Panc1 (cell line): ENCODE measurements at places on chromosomes 1 and 21. TPM values are rescaled to one million over a fixed set of nuclear protein-coding genes. Genes with fewer than 3 reads are reported as not detected.

The LCE2B gene
- not detected for total RNA-seq

- DNase-seq = no peak
- no peak overlapping the region for H3K4me3 ChIP-seq
- no peak overlapping the region for H3K27ac ChIP-seq
- no peaks in the 10 kb centered on the region for H3K36me3 ChIP-seq
- H3K4me1 ChIP-seq = no peaks in the 10 kb centered on the region
- H3K27me3 ChIP-seq = no peaks in the 10 kb centered on the region
These were observed 171.5 kb upstream of the PTBP2 start for GRCh38 chr1:96550061-96550460.

The LCE2C gene
- total RNA-seq = not detected

The KRTAP11-1 gene
- total RNA-seq = not detected

GRCh38 chr21:24160528-24160927 lies 1446.8 kb downstream of the MRPL39 start:
- no peaks in the 10 kb centered on the region for H3K27me3 ChIP-seq
- H3K4me1 ChIP-seq = no peaks in the 10 kb centered on the region
- H3K36me3 ChIP-seq = no peaks in the 10 kb centered on the region
- H3K27ac ChIP-seq = no peak overlapping the region

The ID3 gene
- 39.6 TPM for total RNA-seq

- 0 out of 2 replicates have a peak, but pooled peaks cover 2% of the 10 kb centered on the region for H3K27me3 ChIP-seq
- DNase-seq = peak; percentile 22
- H3K36me3 ChIP-seq = no peaks in the 10 kb centered on the region
- no peak overlapping the region for H3K4me3 ChIP-seq
- no peak overlapping the region for H3K27ac ChIP-seq
These were observed 119.7 kb downstream of the HHAT start for GRCh38 chr1:210448297-210448892.

- no peak overlapping the region for H3K4me3 ChIP-seq
- no peak for DNase-seq
- no peaks in the 10 kb centered on the region for H3K27me3 ChIP-seq
These were observed 29.2 kb downstream of the DNASE2B start for GRCh38 chr1:84427250-84428188.

DNA sequence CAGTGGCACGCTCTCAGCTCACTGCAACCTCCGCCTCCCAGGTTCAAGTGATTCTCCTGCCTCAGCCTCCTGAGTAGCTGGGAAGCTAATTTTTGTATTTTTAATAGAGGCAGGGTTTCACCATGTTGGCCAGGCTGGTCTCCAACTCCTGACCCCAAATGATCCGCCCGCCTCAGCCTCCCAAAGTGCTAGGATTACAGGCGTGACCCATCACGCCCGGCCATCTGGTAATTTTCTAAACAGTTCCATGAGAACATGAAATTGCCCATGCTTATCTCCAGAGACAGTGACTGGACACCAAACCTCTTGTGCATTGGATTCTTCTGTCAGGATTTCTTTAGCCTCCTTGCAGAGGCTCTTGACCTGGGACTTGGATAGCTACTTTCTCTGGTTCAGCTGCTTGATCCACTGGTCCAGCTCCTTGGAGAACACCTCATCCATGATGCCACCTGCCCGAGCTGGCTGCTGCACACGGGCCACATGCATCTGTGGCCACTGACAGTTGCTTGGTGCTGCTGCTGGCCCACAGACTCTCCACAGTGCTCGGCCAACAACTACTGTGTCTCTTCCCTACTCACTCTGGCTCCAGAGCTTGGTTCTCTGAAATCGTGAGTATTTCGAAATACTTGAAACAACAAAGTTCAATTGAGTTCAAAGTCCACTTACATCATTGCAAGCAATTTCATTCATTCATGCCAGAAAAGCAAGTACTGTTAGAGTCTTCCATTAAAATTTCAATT lies 40.0 kb upstream of the CTPS1 start:
- peak overlapping the region; percentile 10; the same call in 1 of the 2 replicates for H3K27ac ChIP-seq
- no peaks in the 10 kb centered on the region for H3K27me3 ChIP-seq
- H3K4me1 ChIP-seq = 0 out of 2 replicates have a peak, but pooled peaks cover 4% of the 10 kb centered on the region
- H3K36me3 ChIP-seq = no peaks in the 10 kb centered on the region
- H3K4me3 ChIP-seq = no peak overlapping the region

- H3K27me3 ChIP-seq = no peaks in the 10 kb centered on the region
- no peak for DNase-seq
- no peaks in the 10 kb centered on the region for H3K4me1 ChIP-seq
- no peak overlapping the region for H3K27ac ChIP-seq
- no peak overlapping the region for H3K4me3 ChIP-seq
These were observed 34.0 kb downstream of the GLIS1 start for GRCh38 chr1:53704804-53705445.

DNA sequence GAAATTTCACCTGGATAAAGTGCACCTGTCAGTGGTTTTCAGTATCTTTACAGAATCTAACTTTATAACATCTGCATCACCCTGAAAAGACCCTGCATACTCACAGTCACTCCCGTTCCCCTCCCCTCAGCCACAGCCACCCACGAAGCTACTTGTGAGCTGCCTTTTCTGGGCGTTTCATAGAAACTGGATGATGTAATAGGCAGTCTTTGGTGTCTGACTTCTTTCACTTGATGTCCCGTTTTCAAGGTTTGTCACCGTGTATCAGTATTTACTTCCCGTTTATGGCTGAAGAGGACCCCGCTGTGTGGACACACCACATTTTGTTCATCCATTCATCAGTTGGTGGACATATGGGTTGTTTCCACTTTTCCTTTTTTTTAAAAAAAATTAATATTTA lies 47.8 kb upstream of the LRRC3 start:
- H3K4me1 ChIP-seq = no peaks in the 10 kb centered on the region
- no peaks in the 10 kb centered on the region for H3K36me3 ChIP-seq
- H3K27ac ChIP-seq = no peak overlapping the region
- H3K4me3 ChIP-seq = no peak overlapping the region
- no peaks in the 10 kb centered on the region for H3K27me3 ChIP-seq

GRCh38 chr1:21468599-21468998 lies 28.7 kb downstream of the NBPF3 start:
- H3K4me3 ChIP-seq = no peak overlapping the region
- no peak overlapping the region for H3K27ac ChIP-seq
- H3K27me3 ChIP-seq = no peaks in the 10 kb centered on the region
- H3K4me1 ChIP-seq = no peaks in the 10 kb centered on the region

DNA sequence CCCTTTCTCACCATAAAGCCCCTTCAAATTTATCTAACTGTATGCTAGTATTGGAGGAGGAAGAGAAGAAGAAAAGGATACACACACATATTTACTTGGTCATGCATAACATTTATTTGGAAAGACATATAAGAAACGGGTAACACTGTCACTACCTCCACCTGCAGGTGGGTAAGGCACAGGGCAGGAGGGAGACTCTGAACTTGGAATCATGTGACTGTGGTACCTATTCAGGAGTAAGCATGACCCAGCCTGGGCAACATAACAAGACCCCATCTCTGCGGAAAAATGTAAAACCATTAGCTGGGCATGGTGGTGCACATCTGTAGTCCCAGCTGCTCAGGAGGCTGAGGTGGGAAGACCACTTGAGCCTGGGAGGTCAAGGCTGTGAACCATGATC lies 1.4 kb upstream of the PADI6 start:
- no peaks in the 10 kb centered on the region for H3K36me3 ChIP-seq
- no peak overlapping the region for H3K4me3 ChIP-seq
- DNase-seq = no peak
- peaks cover 4% of the 10 kb centered on the region for H3K4me1 ChIP-seq
- no peak overlapping the region for H3K27ac ChIP-seq
- no peaks in the 10 kb centered on the region for H3K27me3 ChIP-seq

The RIPPLY3 gene
- 1.2 TPM for total RNA-seq

The FCER1A gene
- not detected for total RNA-seq

The CR1L gene
- total RNA-seq = not detected

- H3K36me3 ChIP-seq = no peaks in the 10 kb centered on the region
- no peak overlapping the region for H3K4me3 ChIP-seq
- H3K27ac ChIP-seq = no peak overlapping the region
- no peaks in the 10 kb centered on the region for H3K27me3 ChIP-seq
- no peak for DNase-seq
These were observed 102.3 kb downstream of the RPE65 start for GRCh38 chr1:68347415-68347814.

The SLC2A5 gene
- total RNA-seq = 0.26 TPM

- no peaks in the 10 kb centered on the region for H3K36me3 ChIP-seq
- H3K27me3 ChIP-seq = no peaks in the 10 kb centered on the region
- no peak for DNase-seq
- H3K4me1 ChIP-seq = no peaks in the 10 kb centered on the region
- H3K4me3 ChIP-seq = no peak overlapping the region
- H3K27ac ChIP-seq = no peak overlapping the region
These were observed 13.6 kb downstream of the FAM177B start for GRCh38 chr1:222750651-222751050.

DNA sequence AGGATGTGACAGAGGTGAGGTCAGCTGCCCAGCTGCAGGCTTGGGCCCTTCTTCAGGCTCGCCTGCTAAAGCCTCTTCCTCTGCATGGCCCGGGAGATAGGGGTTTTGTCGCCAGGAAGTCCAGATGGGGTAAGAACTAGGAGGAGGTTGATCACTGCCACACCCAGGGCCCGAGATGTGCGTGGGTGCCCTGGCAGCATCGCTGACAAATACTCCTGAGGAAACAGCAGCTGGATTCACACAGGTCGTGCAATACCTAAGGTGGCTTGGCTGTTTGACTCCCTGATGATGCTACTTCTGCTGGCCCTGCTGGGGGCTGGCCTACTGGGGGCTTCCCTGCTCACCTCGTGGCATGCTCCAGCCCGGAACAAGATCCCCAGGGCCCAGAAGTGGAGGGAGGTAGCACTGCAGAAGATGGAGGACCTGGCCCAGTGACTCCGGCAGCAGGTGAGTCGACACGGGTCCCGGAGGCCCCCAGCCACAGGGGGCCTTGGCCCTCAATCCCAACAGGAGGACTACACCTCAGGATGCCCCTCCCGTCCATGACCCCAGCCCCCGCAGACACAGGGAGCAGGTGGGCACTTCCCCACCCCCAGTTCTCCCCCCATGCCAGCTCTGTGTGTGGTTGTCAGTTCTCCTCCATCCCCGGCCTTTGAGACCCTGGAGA lies 29.6 kb downstream of the FAAH start:
- no peaks in the 10 kb centered on the region for H3K27me3 ChIP-seq
- DNase-seq = no peak
- H3K36me3 ChIP-seq = no peaks in the 10 kb centered on the region
- H3K27ac ChIP-seq = no peak overlapping the region
- H3K4me3 ChIP-seq = no peak overlapping the region

DNA sequence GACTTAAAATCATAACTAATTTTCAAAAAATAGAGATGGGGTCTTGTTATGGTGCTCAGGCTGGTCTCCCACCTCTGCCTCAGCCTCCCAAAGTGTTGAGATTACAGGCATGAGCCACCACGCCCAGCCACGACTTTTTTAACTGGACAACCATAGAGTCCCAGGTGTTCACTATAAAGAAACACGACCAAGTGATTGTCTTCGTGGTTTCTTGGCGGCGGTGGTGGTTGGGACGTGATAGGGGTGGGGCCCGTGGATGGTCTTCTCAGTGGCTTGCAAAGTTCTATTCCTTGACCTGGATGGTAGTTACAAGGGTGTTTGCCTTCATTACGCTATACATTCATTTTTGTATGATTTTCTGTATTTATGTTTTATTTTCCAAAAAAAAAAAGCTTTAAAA lies 34.6 kb upstream of the COX20 start:
- no peak overlapping the region for H3K27ac ChIP-seq
- no peaks in the 10 kb centered on the region for H3K36me3 ChIP-seq
- no peaks in the 10 kb centered on the region for H3K27me3 ChIP-seq
- H3K4me3 ChIP-seq = no peak overlapping the region

GRCh38 chr1:237838904-237839534 lies 51.7 kb downstream of the ZP4 start:
- H3K4me3 ChIP-seq = no peak overlapping the region
- H3K27me3 ChIP-seq = no peaks in the 10 kb centered on the region
- H3K4me1 ChIP-seq = no peaks in the 10 kb centered on the region
- no peak overlapping the region for H3K27ac ChIP-seq
- DNase-seq = no peak
- H3K36me3 ChIP-seq = no peaks in the 10 kb centered on the region

The CNKSR1 gene
- 13.7 TPM for total RNA-seq

GRCh38 chr1:165877940-165878556 lies 50.6 kb downstream of the UCK2 start:
- no peak overlapping the region for H3K4me3 ChIP-seq
- peaks cover 2% of the 10 kb centered on the region; the same call in 1 of the 2 replicates for H3K4me1 ChIP-seq
- H3K27ac ChIP-seq = no peak overlapping the region
- no peaks in the 10 kb centered on the region for H3K27me3 ChIP-seq
- H3K36me3 ChIP-seq = no peaks in the 10 kb centered on the region

DNA sequence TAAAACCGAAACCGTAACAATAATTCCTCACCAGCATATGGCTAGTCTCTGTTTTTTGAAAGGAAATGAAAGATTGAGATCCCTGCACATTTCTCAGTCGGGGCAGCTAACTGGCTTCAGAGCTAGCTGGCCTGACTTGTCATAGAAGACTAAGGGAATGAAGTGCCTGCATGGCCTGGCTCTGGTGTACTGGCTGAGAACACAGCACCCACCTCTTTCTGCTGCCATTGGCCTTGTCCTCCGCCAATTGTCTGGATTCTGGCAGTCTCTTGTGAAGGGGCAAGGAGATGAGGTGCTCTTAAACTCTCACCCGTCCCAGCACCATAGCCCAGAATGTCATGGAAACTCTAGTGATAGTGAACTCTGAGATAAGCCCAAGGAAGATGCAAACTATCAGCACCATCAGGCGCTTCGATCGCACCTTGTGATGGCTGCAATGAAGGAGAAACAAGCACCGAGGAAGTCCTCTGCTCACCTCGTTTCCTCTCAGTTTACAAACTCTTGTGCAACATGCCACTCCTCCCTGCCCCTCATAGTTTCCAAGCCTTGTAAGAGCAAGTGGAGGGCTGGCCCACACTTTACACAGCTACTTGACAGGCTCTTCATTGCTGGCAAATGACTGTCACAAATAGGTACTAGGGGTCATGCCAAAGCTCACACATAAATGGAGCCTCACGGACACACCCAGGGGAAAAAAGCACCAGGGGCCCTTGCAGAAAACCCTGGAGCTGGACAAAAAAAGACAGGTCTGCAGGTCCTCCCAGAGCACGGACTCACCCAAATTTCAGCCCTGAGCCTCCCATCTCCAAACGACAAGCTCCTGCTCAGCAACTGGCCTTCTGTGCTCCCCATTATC lies 16.4 kb downstream of the INPP5B start:
- H3K36me3 ChIP-seq = no peaks in the 10 kb centered on the region
- DNase-seq = no peak
- H3K4me1 ChIP-seq = peaks cover 21% of the 10 kb centered on the region
- no peaks in the 10 kb centered on the region for H3K27me3 ChIP-seq
- H3K27ac ChIP-seq = peak overlapping the region; percentile 76

DNA sequence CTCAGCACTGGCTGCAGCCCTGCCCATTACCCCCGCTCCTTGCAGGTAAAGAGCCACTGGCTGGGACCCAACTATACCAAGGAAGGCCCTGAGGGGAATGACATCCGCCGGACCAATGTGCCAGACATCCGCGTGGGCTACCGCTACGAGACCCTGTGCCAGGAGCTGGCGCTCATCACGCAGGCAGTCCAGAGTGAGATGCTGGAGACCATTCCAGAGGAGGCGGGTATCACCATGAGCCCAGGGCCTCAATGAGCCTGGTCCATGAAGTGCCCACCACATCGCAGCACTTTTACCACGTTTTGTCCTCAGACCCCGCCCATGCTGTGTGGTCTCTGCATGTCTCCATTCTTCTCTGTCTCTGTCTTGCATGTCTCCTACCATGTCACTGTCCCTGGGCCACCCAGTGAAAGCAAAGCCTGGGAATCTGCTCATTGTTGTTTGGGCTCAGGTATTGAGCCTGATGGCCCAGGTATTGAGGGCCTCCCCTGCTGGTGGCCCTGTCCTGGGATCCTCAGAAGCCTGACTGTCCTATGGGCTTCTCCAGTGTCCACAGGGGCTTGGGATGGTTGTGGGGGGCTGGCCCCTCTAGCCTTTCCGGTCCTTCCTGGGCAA lies 11.4 kb downstream of the AMPD2 start:
- H3K36me3 ChIP-seq = no peaks in the 10 kb centered on the region
- no peak overlapping the region for H3K27ac ChIP-seq
- no peaks in the 10 kb centered on the region; the same call in none of the 2 replicates for H3K4me1 ChIP-seq
- no peak overlapping the region for H3K4me3 ChIP-seq
- no peaks in the 10 kb centered on the region for H3K27me3 ChIP-seq
- no peak for DNase-seq
